ENCODE measurements at places on chromosomes 4 and X.

- DNase-seq = no peak
Observed at GRCh38 chrX:17584248-17584681, 153.0 kb upstream of the SCML1 start.

GRCh38 chrX:135973025-135973547 is 702 bp downstream of the MMGT1 start:
- DNase-seq = no peak

GRCh38 chr4:146949559-146949958 is 3.9 kb upstream of the TTC29 start:
- DNase-seq = no peak

GRCh38 chrX:45824471-45824870 is 623.8 kb upstream of the DIPK2B start:
- DNase-seq = peak; percentile 66

DNA sequence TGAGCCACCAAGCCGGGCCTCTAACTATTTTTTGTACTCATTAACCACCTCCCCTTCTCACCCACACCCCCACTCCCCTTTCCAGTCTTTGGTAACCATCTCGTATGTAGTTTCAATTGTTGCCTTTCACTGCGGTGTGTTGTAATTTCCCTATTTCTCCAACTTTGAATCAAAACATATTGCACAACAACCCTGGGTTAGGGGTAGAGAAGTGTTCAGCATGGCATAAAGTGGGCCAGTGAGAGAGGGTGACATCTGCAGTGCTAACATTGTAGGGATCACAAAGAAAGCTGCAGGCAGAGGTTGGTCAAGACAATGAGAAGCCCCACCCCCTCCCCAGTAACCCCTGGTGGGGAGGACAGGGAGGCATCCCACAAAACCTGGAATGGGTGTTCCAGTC is 92.7 kb downstream of the SPATA18 start:
- DNase-seq = no peak

- DNase-seq = no peak
Observed at GRCh38 chr4:75752637-75753036, 28.3 kb downstream of the USO1 start.

- no peak for DNase-seq
Observed at GRCh38 chr4:23613782-23614181, 276.1 kb downstream of the PPARGC1A start.

DNA sequence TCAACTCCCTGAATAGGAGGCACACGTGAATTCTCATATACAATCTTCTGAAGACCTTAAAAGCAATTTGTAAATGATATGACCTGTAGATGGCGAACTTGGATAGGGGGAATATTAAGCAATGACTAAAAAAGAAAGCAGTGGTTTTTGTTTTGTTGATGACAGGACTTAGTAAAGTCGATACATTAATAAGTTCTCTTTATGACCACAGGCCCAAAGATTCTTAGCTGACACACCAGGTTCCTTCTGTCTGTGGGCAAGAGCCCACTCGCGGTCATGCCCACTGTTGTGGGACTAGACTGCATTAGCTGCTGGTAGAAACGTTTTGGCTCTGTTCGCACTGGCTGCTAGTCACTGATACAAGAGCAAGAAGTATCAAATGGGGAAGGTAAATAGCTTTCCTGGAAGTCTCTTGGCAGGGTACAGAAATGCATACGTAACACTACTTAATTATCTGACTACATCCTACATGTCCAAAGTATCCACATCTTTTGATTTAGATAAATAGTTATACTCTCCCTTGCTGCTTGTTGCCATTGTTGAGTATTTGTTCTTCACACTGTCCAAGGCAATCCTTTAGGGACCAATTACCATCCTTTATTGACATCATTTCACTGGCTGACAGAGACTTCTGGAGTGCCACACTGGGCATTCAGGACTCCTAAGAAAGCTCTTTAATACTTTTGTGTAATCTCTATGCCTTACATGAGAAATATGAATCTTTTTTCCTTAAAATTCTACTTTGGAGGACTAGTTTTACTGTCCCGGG is 31.0 kb downstream of the ALPK1 start:
- no peak for DNase-seq

DNA sequence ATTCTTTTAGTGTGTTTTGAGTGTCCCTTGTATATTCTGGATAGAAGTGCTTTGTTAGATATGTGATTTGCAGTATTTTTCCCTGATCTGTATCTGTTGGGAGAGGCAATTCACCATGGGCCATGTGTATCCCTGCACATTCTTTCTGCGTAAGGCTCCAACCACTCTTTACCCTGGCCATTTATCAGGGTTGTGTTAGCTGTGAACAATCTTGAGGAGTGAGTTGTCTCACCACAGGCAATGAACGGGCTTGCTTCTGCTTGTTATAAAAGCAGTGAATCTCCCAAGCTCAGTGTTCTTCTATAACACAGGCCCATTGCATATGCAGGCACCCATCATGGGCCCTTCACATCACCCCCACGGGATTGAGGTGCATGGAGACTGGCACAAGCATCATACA is 18.9 kb upstream of the SMIM10 start:
- no peak for DNase-seq

DNA sequence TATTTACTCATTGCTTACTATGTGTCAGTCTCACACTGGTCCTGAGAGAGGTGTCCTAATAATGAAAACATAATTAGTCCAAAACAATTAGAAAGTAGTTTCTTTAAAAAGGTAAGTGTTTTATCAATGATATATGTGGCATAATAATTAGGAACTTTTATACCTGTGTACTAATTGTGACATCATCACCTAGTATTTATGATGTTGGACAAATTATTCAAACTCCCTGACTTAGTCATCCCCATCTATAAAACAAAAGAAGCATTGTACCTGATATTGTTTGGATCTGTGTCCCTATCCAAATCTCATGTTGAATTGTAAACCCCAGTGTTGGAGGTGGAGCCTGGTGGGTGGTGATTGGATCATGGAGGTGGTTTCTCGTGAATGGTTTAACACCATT is 15.8 kb upstream of the ARHGEF38 start:
- no peak for DNase-seq

- DNase-seq = no peak
Observed at GRCh38 chr4:159767406-159767805, 664.5 kb downstream of the RAPGEF2 start.

- DNase-seq = no peak
Observed at GRCh38 chr4:5967783-5968182, 50.4 kb downstream of the C4orf50 start.

DNA sequence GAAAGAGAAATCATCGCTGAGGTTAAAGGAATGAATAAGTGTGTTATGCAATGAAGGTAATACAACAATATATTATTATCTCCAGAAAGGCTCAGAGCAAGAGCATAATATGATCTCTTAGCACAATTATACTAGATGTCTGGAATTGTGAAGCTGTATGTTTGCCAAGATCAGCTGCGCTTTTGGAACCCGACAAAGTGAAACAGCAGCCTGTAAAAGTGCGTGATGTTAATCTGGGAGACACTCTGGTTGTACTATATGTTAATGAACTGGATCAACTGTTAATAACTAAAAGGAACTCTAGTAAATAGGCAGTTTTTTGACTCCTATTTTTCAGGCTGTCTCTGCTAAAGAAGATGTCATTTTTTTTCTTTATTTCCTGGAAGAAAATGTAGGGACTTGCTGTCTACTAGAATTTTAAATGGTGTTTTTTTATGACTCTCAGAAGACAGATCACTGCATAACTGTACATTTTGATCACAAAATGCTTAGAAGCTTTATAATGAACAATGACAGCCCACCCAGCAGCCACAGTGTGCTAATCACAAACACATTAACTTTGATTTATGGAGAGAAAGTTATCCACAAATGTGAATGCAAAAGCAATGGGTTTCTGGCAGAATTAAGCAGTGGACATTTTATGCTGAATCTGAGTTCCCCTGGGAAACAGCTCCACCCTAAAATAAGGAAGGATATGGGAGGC is 50.2 kb downstream of the UGT2B28 start:
- DNase-seq = no peak

DNA sequence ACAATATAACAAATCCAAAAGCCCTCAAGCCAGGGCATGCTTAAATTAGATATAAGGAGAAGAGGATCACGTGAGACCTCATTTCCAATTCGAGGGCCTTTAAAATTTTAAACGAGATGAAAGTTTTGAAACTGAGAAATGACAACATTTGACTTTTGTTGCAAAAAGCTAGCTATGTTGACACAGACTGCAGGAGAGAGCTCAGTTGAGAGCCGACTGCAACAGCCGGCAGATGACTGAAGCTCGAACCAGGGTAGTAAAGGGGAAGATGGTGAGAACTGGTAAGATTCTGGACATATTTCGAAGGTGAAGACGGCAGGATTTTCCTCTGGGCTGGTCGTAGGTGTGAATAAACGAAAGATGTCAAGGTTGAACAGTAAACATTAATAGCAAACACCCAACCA is 773 bp downstream of the PRMT9 start:
- DNase-seq = peak; percentile 19

DNA sequence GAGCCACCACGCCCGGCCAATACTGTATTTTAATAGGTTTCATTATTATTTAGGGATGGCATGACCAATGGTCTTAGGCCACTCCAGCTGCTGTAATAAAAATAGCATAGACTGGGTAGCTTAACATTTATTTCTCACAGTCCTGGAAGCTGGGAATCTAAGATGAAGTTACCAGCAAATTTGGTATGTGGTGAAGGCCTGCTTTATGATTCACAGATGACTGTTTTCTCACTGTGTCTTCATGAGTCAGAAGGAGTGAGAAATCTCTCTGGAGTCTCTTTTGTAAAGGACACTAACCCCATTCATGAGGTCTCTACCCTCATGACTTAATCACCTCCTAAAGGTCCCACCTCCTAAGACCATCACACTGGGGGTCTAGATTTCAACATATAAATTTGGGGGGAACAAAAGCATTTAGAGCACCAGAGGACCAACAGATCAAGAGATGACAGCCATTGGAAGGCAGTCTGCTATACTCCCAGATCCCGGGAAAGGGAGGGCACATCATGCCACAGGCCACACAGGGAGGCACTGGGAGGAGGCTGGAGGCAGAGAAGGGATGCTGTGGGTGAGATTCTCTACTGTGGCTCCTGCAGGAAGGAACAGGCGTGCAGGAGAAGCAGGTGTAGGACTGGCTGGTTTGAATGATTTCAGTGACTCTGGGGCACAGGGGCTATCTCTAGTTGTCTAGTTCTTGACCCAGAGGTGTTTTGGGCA is 335.8 kb upstream of the SFRP2 start:
- DNase-seq = no peak
